ENCODE measurements at places on chromosomes 11 and 22.

DNA sequence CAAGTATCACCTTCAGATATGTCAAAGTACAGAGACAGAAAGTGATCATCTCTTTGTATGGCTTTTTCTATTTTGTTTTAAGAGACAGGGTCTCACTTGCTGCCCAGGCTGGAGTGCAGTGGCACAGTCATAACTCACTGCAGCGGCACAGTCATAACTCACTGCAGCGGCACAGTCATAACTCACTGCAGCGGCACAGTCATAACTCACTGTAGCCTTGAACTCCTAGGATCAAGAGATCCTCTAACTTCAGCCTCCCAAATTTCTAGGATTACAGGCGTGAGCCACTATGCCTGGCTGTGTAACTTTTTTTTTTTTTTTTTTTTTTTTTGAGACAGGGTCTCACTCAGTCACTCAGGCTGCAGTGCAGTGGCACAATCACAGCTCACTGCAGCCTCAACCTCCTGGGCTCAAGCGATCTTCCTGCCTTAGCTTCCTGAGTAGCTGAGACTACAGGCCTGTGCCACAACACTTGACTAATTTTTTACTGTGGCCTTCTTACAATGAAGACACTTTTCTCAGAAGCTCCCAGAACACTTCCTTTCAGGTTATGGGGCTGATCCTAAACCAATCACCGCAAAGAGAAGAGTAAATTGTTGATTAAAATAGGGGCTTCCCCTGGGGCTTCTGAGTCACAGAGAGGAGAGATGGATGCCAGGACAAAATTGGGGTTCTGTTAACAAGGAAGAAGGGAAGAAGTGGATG, 9.0 kb upstream of the HIKESHI start:
- no peak for DNase-seq

DNA sequence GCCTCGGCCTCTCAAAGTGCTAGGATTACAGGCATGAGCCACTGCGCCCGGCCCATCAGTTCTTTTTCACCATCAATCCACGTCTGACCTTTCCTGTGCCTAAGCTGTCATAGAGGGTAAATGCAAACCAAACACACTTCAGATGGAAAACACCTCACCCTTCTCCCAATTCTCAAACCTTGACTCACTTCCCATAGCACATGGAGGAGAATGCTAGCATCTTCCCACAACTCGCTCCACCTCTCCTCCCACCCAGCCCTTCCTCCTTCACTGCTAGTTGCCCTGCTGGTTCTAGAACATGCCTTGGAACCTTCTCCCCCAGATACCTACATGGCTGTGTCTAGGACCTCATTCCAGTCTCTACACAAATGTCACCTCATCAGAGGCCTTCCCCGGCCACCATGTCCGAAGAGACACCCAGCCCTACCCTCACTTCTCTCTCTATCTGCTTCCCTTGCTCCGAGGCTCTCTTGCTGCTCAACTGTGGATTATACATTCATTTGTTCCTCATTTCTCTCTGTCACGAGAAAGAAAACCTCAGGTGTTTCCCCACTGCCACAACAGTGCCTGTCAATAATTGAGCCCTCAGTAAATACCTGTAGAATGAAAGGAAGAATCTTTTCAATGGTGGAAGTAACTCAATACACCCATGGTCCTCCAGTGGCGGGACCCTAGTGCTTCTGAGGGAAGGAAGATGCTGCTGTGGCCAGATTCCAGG, 21.3 kb upstream of the NCF4 start:
- DNase-seq, result no peak

DNA sequence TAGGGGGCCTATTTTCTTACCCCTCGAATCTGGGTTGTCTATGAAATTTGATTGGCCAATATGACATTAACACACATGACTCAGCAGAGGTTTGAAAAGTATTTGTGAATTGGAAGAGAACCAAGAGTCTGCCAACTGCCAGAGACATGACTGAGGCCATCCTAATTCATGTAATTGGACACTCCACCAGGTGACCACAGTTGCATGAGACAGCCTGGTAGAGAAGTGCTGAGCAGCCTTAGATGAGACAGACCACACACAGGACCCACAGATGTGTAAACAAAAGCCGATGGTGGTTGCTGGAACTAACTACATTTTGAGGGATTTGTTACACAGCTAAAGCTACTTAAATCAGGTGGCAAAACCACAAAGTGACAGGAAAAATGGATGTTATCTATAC, 855 bp upstream of the MS4A5 start:
- DNase-seq, result no peak

- no peak for DNase-seq
These were observed 20.4 kb downstream of the CDPF1 start for GRCh38 chr22:46229701-46230100.

DNA sequence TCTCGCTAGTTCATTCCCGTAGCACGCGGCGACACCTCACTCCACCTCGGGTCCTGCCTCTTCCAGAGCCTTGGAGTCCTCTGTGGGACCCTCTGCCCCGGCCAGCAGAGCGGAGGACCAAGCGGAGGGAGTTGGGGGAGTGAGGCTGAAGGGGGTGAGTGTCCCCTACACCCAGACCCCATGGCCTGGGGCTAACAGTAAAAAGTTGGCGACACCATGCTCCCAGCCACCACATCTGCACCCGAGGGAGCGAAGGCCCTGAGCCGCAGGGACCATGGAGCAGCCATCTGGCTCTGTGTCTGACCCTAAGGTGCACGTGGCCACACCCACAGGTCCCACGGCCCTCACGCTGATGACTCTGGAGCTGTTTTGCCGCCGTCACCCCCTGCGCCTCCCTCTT, 293.8 kb downstream of the BRD1 start:
- DNase-seq, result no peak

- no peak for DNase-seq
These were observed 12.7 kb upstream of the CHORDC1 start for GRCh38 chr11:90235526-90235925.

- no peak for DNase-seq
These were observed 25.3 kb downstream of the ANO1 start for GRCh38 chr11:70103256-70103975.

DNA sequence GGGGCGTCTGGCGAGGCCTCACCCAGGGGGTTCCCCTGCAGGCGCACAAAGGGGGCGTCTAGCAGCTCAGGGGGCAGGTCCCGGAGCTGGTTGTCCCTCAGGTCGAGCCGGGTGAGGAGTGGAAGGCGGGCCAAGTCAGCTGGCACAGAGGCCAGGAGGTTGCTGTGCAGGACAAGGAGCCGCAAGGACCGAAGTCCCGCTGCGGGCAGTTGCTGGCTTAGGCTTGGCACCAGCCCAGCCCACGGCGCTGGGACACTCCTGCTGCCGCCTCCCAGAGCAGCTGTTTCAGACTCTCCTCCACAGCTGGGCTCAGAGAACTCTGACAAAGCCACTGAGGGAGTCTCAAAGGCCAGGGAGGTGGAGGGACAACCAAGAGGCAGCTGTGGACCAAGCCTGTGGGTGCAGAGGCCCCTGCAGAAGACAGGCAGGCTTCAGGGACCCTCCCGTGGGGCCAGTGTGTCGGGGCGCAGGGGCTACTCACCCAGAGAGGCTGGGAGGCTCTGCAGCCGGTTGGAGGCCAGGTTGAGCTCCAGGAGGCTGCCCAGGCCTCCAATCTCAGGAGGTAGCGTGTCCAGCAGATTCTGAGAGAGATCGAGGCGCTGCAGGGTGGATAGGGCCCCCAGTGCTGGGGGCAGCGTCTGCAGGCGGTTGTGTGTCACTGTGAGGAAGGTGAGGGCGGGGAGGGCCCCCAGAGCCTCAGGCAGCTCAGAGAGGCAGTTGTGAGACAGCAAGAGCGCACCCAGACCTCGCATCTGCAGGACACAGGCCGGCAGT, 2.2 kb downstream of the PIDD1 start:
- DNase-seq, result no peak

GRCh38 chr11:77602381-77603088, 12.8 kb downstream of the AQP11 start:
- DNase-seq, result peak; percentile 97

GRCh38 chr11:114187173-114187572, 109.0 kb upstream of the NNMT start:
- no peak for DNase-seq

GRCh38 chr11:96538104-96538503, 148.3 kb downstream of the JRKL start:
- no peak for DNase-seq

DNA sequence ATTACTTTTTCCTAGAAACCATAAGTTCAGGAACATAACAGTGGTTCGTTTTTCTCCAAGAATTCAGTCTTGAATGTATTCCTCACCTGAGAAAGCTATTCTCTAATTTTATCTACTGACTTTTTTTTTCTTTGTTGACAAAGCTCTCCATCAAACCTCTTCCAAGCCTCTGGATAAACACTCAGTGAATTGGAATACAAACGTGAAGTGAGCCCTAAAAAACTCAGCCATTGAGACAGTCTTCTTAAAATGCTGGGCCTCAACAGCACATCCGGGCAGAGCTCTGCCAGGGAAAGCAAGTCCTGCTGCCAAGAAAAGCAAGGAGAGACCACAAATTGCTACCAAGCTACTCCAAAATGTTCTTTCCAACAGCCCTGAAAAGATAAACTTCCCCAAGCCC, 7.7 kb upstream of the SLC1A2 start:
- DNase-seq, result no peak

GRCh38 chr11:35661534-35661933, 1.0 kb upstream of the TRIM44 start:
- DNase-seq, result no peak

- DNase-seq, result no peak
These were observed 124.3 kb downstream of the DBX1 start for GRCh38 chr11:20035701-20036601.

DNA sequence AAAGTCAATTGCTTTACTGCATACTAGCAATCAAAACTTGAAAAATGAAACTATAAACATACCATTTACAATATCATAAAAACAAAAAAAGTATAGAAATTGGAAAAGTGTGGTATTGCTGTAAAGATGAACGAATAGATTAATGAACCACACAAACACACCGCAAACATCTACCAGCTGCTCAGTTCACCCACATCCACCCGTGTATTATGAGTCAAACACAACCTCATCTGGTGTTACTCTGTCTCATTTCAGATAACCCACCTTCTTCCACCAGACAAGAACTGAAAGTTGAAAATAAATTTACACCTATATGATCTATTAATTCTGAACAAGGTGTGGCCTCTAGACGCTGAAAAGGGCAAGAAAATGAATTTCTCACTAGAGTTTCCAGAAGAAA, 53.3 kb downstream of the BLID start:
- no peak for DNase-seq

DNA sequence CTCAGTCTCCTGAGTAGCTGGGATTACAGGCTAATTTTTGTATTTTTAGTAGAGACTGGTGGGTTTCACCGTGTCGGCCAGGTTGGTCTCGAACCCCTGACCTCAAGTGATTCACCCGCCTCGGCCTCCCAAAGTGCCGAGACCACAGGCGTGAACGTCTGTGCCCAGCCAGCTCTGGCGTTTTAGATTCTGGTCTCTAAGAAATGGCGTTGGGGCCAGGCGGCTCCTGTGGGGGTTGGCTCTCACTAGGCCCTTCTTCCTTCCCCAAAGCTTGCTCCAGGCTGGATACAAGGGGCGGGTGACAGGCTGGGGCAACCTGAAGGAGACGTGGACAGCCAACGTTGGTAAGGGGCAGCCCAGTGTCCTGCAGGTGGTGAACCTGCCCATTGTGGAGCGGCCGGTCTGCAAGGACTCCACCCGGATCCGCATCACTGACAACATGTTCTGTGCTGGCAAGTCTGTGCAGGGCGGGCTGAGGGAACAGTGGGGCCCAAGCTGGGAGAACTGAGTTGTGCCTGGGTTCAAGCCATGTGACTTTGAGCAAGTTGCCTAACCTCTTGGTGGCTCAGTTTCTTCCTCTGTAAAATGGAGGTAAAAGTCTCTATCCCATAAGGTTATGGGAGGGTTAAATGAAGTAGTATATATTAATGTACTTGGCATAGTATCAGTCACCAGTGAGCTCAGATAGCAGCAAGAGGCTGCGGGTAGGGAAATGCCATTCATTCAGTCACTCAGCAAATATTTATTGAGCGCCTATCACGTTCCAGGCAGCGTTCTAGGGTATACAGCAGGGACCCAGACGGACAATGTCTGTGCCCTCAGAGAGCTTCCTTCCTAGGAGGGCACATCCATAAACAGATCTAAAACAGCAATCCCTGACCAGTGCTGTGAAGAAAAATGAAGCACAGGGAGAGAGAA, 10.4 kb downstream of the F2 start:
- no peak for DNase-seq

GRCh38 chr11:116986521-116987105, 111.6 kb downstream of the SIK3 start:
- no peak for DNase-seq

DNA sequence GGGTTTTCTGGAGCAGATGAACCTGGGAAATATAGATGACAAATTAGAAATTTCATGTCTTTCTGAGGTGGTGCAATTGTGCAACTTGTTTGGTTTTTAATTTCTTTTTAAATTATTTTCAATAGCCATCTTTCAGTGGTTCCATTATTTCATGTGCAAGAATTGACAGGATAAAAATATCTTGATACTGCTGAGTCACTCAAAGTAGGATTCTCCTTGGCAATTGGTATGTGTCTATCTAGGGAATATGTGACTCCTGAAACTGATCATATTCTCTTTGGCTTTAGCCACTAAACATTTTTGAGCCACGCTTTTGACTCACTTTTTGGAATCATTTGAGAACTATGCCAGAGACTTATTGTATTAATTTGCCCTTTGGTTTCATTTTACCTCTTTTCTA, 331.5 kb downstream of the KCNA4 start:
- no peak for DNase-seq

- no peak for DNase-seq
These were observed 27.7 kb downstream of the CACNA1I start for GRCh38 chr22:39598017-39598965.

GRCh38 chr11:17774232-17775034, 39.9 kb downstream of the KCNC1 start:
- DNase-seq, result no peak

DNA sequence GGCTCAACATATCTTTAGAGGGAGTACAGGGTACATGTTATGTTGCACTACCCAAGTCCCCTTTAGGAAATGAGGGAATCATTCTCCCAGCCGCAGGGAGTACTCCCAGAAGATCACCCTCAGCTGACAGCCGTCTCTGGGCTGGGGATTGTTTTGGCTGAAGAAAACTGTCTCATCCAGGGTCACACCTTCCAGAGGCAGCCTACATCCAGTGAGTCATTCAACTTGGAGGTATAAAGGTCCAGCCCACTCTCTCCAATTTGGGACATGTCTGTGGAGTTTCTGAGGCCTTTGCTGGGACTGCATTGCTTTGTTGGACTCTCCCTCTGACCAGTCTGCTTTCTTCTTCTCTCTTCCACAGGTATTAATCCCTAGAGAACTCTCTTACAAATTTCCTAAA, 42.1 kb downstream of the RASSF10 start:
- DNase-seq, result no peak

All from foreskin melanocyte (primary cell).